Sciatic nerve (tissue), 2 donors: ENCODE measurements at places on chromosomes 6 and 20.

- no peak for DNase-seq
These were observed 14.3 kb downstream of the SULF2 start for GRCh38 chr20:47770935-47771334.

- DNase-seq: no peak
These were observed 522.3 kb upstream of the JARID2 start for GRCh38 chr6:14723535-14724086.

- DNase-seq: no peak
These were observed 297.3 kb upstream of the KCNQ5 start for GRCh38 chr6:72324591-72324990.

- DNase-seq: no peak
These were observed 542.0 kb downstream of the DHX35 start for GRCh38 chr20:39503902-39504709.

DNA sequence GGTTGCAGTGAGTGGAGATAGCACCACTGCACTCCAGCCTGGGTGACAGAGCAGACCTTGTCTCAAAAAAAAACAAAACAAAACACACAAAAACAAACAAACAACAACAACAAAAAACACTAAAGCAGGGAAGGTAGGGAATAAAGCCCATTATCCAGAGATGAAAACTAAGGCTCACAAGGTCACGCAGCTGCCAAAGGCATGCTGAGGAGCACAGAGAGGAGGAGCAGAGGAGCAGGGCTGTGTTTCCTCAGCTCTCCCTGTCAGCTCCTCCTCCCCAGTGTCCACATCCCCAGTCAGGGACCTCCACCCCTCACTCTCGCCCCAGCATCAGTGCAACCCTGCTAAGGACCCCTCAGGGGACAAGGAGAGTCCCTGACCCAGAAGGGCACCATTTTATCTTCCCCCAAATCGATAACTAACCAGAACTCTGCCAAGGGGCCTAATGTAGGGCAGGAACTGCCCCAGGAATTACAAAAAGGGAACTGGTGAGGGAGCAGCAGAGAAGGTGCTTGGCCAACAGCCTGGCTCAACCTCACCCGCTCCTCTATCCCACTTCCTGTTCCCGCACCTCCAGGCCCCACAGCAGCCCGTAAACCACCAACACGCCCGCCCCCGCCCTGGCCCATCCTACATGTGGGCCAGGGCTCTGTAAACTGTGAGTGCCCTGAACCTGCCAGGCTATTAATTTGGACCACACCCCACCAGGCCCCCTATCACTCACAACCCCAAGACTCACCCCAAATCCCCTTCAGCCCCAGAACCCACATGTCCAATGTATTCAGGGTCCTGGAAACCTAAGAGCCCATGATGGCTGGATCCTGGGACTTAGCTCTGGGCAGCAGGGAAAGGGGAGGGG is 9.0 kb downstream of the TEAD3 start:
- DNase-seq: no peak

DNA sequence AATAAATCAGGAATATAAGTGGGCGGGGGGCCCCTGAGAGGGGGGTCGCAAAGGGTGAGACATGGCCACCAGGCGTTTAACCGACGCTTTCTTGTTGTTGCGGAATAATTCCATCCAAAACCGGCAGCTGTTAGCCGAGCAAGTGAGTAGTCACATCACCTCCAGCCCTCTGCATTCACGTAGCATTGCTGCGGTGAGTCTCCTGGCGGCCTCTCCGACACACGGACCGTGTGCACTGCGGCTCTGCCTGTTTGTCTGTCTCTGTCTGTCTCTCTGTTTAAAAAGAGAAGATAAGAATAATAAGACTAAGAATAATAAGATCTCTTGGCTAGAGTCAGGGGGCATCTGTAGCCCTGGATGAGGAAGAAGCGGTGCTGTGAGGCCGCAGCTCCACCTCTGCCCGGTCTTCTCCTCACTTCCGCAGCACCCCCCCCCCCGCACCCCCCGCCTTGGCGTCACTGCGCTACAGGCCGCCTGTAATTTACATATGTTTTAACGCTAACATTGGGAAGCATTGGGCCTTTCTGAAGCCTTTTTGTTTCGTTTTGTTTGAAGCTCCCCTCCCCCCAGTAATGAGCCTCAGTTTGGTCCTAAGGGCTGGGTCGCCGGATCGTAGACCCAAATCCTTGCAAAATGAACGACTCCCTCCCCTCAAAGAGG is 993 bp downstream of the STX16 start:
- no peak for DNase-seq

DNA sequence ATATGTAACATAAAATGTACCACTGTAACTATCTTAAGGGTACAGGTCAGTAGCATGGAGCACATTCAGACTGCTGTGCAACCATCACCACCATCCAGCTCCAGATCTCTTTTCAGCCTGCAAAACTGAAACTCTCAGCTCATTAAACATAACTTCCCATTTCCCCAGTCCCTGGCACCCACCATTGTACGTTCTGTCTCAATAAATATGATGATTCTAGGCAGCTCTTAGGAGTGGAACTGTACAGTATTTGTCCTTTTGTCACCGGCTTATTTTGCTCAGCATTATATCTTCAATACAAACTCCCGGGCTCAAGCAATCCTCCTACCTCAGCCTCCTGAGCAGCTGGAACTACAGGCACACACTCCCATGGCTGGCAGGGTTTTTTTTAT is 1.5 kb downstream of the ZC3H12D start:
- DNase-seq: no peak

DNA sequence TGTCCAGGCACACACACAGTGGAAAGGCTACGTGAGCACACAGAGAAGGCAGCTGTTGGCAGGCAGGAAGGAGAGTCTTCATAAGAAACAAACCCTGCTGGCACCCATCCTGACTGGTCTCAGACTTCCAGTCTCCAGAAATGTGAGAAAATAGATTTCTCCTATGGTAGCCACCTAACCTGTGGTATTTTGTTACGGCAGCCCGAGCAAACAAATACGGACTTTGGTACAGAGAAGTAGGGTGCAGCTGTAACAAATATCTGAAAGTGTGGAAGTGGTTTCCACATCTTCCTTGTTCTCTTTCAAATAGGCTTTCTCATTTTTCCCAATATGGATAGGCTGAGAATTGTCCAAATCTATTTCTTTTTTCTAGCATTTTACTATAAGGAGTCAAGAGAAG is 94.6 kb downstream of the ADGB start:
- DNase-seq: no peak

GRCh38 chr6:156562019-156562418 is 215.2 kb upstream of the ARID1B start:
- DNase-seq: no peak

- DNase-seq: no peak
These were observed 36.9 kb upstream of the HLA-C start for GRCh38 chr6:31308845-31309175.

GRCh38 chr6:154390034-154390433 is 33.4 kb upstream of the IPCEF1 start:
- no peak for DNase-seq

- DNase-seq: peak; percentile 38
These were observed 105.1 kb downstream of the TOX2 start for GRCh38 chr20:44019638-44020335.

GRCh38 chr6:127907960-127908640 is 7.2 kb upstream of the THEMIS start:
- no peak for DNase-seq

GRCh38 chr6:128521282-128521632 is 858 bp upstream of the PTPRK start:
- DNase-seq: no peak

DNA sequence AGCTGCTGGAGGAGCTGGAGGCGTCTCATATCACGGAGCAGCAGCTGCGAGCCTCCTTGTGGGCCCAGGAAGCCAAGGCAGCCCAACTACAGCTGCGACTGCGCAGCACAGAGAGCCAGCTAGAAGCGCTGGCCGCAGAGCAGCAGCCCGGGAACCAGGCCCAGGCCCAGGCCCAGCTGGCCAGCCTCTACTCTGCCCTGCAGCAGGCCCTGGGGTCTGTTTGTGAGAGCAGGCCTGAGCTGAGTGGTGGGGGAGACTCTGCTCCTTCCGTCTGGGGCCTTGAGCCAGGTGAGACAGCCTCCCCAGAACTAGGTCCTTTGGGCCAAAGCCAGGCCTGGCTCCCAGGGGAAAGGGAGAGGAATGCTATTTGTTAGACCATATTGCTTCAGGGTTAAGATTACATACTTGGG is 31.7 kb downstream of the C20orf173 start:
- DNase-seq: peak; percentile 69

DNA sequence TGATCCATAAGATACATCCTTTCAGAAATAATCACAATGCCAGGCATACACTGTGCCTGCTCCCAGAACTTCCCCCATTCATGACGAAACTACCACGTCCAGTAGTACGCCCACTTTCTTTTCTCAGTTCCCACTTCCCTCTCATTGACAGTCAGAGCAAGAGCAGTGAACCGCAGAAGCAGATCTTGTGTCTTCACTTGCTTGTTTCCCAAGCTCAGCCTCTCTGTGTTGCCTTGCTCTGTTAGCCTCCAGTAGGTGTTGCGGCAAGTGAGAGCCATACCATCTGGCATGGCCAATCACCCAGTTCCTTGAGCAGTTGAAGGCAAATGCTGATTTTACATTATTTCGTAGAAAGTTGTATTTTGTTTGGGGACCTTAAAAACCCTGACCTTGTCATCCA is 11.7 kb downstream of the UST start:
- DNase-seq: no peak

DNA sequence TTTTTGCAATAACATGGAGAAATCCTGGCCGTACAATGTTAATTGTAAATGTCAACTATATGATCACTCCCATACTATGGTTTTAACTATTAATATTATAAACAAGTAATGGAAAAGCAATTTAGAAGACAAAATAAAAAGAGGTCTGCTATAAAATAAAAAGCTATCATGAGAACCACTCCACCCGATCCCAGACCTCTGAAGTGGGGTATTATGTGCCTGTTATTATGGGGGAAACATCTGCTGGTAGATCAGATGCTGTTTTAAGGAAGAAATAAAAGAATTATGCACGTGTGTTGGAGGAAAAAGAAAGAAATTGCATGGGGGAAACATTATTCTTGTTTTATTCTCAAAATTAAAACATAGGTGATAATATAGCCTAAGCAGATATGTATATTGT is 615.7 kb upstream of the ARID1B start:
- DNase-seq: no peak

- DNase-seq: no peak
These were observed 78.6 kb downstream of the RCAN2 start for GRCh38 chr6:46412662-46413061.

- no peak for DNase-seq
These were observed 328.4 kb downstream of the DHX35 start for GRCh38 chr20:39290575-39290974.

GRCh38 chr20:46056970-46057855 is 28.2 kb downstream of the SLC12A5 start:
- DNase-seq: peak; percentile 80

- DNase-seq: no peak
These were observed 93.6 kb downstream of the MYB start for GRCh38 chr6:135274561-135275293.

GRCh38 chr6:128606611-128607010 is 86.2 kb upstream of the PTPRK start:
- no peak for DNase-seq

- DNase-seq: no peak
These were observed 3.2 kb downstream of the CUTA start for GRCh38 chr6:33414592-33415271.

DNA sequence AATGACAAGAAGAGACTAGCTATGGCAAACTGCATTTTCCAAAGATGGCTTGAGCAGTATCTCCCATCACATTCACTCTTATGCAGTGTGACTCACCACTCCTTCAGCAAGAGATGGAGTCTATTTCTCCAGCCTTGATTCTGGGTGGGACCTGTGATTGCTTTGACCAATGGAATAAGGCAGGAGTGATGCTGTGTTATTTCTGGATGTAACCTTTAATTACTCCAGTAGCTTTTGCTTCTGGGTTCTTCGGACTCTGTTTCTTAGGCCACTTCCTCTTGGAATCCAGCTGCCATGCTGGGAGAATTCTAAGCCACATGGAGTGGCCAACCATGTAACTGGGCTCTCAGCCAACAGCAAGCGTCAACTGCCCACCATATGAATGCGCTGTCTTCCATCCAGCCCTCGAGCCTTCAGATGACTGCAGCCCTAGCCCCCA is 50.7 kb downstream of the TGM2 start:
- no peak for DNase-seq

- DNase-seq: no peak
These were observed 10.5 kb downstream of the SLC35D3 start for GRCh38 chr6:136932599-136932998.

DNA sequence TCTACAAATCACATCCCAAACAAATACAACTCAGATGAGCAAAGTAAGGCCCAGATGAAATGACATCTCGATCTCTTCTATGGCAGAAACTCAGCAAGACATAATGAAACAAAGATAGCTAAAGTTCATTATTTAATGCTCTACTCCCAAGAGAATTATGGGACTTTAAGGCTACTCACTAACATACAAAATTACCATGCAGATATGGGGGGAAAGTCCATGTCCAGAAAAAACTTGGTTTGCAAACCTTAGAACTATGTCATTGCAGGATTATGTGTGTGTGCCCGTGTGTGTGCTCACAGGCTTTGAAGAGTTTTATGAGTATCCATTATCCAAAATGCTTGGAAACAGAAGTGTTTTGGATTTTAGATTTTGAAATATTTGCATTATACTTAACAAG is 34.0 kb downstream of the AKIRIN2 start:
- DNase-seq: no peak

DNA sequence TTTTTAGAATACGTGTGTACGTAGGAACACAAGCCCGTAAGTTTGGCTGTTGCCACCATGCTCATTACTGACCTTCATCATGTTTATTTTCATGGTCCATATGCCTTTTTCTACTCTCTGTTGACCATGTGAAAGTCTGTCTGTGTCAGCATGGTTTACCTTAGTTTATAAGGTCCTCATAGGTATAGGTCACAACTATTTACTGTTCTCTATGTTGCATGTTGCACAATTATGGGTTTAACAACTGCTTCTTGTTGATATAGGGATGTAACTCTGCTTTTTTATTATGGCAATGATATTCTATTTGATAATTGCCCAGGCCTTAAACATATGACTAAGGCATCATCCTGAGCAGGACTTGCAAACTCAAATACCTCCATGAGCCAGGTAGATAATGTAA is 13.4 kb upstream of the RANBP9 start:
- no peak for DNase-seq

- DNase-seq: no peak
These were observed 133.9 kb upstream of the MYLIP start for GRCh38 chr6:15994814-15995459.

GRCh38 chr6:94902974-94903628 is 674.2 kb upstream of the MANEA start:
- no peak for DNase-seq

- DNase-seq: no peak
These were observed 32.2 kb upstream of the MYB start for GRCh38 chr6:135148889-135149288.

GRCh38 chr20:37901654-37902503 is 1.0 kb upstream of the VSTM2L start:
- no peak for DNase-seq

DNA sequence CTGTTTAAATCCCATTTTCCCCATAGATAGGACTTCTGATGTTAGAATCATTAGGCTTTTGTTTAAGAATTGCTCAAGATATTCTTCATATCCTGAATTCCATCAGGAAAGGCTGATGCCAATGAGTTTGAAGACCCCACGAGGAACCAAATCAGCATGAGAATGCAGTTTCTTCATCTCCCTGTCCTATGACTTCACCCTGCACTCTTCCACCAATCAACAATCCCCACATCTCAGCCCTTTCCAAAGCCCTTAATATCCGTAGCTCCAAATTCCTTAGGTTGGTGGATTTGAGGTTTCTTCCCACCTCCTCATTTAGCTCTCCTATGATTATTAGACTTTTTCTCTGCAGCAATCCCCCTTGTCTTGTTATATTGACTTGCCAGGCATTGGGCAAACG is 88.3 kb upstream of the PRND start:
- DNase-seq: no peak
